ENCODE measurements at places on chromosomes 2 and 18.

DNA sequence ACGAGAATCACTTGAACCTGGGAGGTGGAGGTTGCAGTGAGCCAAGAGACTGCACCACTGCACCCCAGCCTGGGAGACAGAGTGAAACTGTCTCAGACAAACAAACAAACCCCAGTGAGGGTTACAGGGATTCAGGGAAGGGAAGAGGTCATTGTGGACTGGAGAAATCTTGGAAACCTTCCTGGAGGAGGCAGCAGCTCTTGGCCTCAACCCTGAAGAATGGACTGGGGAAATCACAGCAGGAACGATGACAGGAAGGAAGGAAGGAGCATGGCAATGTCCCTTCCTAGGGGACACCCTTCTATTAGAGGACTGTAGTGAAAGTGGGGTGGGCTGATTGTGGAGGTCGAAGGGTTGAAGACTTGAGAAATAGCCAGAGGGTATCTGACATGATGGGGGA is 72.5 kb downstream of the DNMT3A start:
- DNase-seq: no peak

DNA sequence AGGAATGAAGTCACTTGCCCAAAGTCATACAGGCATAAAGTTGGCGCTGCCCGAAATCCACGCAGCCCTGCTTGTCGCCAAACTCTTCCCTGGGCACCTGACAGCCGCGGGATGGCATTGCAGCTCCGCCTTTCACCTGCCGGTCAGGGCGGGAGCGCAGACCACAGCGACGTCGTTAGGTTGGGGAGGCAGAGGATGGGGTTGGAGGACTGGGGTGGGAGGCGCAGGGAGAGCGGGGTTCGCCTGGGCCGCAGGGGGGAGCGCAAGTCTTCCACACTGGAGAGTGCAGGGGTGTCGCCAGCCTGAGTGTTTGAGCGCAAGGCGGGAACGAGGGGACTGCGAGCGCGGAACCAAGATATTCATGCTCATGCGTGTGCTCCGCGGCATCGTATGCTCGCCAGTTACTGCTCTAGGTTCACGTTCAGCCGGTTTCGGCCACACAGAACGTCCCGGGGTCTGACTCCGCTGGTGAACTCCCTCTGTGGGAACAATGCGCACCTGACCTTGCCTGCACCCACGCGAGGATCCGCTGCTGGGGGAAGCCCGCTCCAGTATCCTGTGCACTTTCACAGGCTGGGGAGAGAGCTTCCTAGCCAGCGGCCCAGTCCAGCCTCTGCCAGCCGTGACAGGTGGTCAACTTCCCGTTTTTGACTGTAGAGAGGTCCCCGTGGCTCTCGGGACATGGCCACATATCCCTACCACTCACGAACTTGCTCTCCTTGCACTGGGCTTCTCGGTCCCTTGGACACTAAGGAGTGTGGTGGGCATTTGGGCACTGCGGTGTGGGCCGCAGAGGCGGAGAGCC is 767 bp upstream of the NPPC start:
- DNase-seq: no peak

DNA sequence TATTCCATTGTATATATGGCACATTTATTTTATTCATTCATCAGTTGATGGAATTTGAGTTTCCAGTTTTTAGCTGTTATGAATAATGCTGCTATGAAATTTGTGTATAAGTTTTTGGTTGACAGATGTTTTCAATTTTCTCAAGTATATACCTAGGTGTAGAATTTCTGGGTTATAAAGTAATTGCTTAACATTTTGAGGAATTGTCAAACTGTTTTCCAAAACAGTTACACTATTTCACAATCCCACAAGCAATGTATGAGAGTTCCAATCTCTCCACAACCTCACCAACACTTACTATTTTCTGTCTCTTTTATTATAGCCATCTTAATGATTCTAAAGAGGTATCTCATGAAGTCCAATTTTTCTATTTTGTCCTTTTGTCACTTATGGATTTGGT is 12.5 kb upstream of the WDSUB1 start:
- DNase-seq: no peak

GRCh38 chr2:157789933-157790511 is 86.1 kb downstream of the ACVR1 start:
- DNase-seq: no peak

- no peak for DNase-seq
Observed at GRCh38 chr2:29759360-29759759, 162.0 kb downstream of the ALK start.

DNA sequence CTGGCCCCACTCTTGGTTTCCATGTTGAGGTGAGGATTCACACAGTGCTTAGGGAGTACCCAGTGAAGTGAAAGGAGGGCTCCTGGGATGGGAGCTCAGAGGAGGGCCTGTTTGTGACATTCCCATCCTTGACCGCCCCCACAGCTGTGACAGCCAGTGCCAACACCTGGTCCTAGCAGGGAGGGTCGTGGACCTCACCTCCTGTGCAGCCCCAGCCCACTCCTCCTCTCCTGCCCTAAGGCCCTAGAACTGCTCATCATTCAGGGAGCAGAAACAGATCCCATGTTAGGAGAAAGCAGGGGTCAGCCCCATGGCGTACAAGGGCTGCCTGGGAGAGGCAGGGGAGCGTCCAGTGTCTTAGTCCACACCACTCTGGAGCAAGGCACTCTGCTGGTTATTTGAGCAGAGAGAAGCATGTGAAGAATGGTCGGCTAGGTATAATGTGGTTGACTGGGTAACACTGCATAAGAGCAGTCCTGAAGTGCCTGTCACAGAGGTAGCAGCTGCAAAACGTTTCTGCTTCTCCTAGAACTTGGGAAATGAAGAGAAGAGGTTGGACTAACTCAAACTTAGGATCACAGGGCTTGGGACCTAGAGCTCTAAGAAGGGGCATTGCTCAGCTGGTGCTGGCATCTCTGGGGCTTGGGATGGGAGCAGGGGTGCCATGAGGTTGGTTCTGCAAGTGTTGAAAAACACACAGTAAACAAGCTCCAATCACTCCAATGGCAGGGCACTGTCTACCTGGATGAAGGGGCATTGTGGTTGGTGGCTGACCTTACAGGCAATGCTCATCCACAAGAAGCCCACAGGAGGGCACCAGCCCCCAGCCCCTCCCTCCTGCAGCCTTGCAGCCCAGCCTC is 55.6 kb downstream of the FAM168B start:
- no peak for DNase-seq

DNA sequence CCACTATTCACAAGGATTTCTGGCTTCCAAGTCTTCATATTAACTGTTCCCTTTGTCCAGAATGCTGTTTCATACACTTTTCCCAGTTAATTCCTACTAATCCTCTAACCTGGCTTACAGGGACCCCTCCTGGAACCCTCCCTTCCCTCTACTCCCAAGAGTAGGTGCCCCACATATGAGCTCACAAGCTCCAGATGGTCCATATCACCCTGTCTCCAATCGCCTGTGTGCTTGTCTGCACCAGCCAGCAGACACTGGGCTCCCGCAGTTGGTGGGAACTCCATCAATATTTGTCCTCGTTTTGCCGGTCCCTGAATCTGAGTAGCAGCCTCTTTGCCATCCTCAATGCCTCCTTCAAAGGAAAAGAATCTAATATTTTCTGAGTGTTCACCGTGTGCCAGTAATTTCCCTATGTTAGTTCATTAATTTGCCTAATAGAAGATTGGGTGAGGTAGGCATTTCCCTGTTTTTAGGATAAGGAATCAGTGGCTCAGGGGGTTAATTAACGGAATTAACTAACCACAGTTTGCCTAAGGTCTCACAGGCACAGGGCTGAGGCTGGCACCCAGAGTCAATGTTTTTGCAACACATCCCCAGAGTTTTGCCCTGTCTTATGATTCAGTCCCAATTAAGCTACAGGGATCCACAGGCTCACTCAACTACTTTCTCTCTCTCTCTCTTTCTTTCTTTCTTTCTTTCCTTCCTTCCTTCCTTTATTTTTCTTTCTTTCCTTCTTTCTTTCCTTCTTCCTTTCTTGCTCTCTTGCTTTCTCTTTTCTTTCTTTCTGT is 141.6 kb upstream of the CYP1B1 start:
- DNase-seq: no peak

Measured in activated CD8-positive, alpha-beta memory T cell treated with anti-CD3 and anti-CD28 coated beads for 1 hour (primary cell).